ENCODE measurements at places on chromosomes 6 and 20. TPM values are rescaled to one million over a fixed set of nuclear protein-coding genes. Genes with fewer than 3 reads are reported as not detected.

DNA sequence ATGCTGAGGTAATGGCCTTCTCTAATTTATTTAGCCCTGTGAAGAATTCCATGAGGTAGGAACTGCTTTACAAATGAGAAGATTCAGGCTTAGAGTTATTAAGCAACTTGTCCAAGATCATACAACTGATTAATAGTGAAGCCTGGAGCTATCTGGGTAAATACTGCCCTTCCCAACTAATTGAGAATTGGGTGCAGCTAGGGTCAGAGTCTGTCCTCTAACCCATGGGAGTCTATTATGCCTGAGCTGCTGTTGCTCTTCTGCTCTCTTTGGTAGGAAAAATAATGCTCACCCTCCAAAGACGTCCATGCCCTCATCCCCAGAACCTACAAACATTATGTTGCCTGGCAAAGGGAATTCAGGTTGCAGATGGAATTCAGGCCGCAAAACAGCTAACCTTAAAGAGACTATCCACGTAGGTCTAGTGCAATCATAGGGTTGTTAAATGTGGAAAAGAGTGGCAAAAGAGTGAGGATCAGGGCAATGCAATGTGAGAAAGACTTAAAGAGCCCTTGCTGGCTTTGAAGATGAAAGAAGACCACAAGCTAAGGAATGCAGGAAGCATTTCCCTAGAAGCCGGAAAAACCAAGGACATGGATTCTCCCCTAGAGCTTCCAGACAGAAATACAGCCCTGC lies 90.1 kb downstream of the SPTLC3 start:
- DNase-seq: no peak
- H3K27ac ChIP-seq: no peak overlapping the region
- H3K4me3 ChIP-seq: no peak overlapping the region
- H3K4me1 ChIP-seq: no peaks in the 10 kb centered on the region
- H3K36me3 ChIP-seq: no peaks in the 10 kb centered on the region

DNA sequence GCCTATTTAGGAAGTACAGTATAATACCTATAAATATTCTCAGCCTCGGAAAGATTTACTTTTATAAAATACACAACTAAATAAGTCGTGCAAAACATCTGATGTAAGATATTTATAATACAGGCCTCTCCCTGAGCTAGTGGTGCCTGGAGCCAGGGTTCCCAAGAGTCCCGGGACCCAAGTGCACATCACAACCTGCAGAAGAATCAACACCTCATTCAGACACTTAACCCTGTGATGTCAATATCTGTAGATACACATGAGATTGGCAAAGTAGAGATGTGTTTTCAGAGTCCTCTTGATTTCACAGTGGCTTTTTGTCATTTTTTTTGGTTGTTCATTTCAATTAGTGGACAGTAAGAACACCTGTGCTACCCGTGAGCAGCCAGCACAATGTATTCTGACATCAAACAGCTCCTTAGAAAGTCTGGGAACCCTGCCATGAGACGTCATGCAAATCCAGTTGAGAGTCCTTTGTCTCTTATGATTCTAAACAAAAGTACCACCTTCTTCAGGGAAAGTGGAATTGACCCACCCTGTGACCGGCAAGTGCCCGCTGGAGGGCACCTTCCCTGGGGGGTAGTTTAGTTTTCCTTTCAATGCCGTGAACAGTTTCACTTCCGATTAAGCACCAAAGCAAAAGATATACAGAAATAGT lies 101.6 kb downstream of the DACT2 start:
- no peak overlapping the region for H3K4me3 ChIP-seq
- no peaks in the 10 kb centered on the region for H3K27me3 ChIP-seq
- H3K36me3 ChIP-seq: no peaks in the 10 kb centered on the region

GRCh38 chr6:30340589-30341054 lies 4.3 kb upstream of the RPP21 start:
- peaks cover 26% of the 10 kb centered on the region for H3K36me3 ChIP-seq
- no peak overlapping the region for H3K4me3 ChIP-seq
- H3K27me3 ChIP-seq: no peaks in the 10 kb centered on the region
- no peak overlapping the region for H3K27ac ChIP-seq

DNA sequence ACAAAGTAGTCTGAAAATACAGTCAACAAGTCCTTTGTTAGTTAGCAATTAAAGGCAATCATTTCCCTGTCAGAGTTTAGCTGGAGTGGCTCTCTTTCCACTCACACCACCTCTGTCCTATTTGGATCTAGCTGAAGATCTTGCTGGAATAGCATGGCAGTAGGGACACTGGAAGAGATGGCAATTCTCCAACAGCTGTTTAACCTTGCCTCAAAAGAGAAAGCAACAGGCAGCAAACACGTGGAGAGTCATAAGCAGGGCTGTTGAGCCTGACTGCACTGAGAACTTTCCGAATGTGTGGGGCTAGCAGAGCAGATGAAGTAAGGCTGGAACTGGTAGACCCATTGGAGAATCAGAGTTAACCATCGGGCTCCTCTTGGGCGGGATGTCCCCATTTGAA lies 38.0 kb upstream of the PRSS35 start:
- no peaks in the 10 kb centered on the region for H3K36me3 ChIP-seq
- no peaks in the 10 kb centered on the region for H3K27me3 ChIP-seq
- H3K4me1 ChIP-seq: no peaks in the 10 kb centered on the region
- H3K27ac ChIP-seq: no peak overlapping the region

- peaks cover 73% of the 10 kb centered on the region for H3K36me3 ChIP-seq
- DNase-seq: no peak
- H3K27ac ChIP-seq: no peak overlapping the region
- no peaks in the 10 kb centered on the region for H3K27me3 ChIP-seq
- no peak overlapping the region for H3K4me3 ChIP-seq
Measured at GRCh38 chr6:132361101-132361500, 40.2 kb downstream of the MOXD1 start.

- no peak overlapping the region for H3K27ac ChIP-seq
- peak; percentile 86 for DNase-seq
- H3K36me3 ChIP-seq: no peaks in the 10 kb centered on the region
- H3K27me3 ChIP-seq: no peaks in the 10 kb centered on the region
- peaks cover 10% of the 10 kb centered on the region for H3K4me1 ChIP-seq
- H3K4me3 ChIP-seq: no peak overlapping the region
Measured at GRCh38 chr6:105560611-105561066, 157.8 kb upstream of the PREP start.

DNA sequence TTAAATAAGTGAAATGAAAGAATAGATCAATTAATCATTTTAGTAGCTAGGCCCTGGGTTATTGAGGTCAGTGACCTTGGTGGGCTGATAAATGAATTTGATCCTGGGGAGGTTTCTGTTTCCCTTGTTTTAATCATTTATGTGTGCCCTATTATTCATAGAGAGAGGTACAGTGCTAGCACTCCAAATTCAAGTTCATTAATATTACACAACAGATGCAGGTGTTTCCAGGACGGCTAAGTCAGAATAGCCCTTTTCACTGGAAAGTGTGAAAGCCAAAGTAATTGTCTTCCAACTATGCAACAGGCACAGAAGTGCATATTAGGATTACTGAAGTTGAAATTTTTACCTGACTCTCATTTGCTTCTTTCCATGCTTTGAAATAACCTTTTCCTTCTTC lies 61.7 kb upstream of the SGK1 start:
- no peaks in the 10 kb centered on the region for H3K4me1 ChIP-seq
- no peaks in the 10 kb centered on the region for H3K27me3 ChIP-seq
- H3K27ac ChIP-seq: no peak overlapping the region
- no peaks in the 10 kb centered on the region for H3K36me3 ChIP-seq
- DNase-seq: no peak

GRCh38 chr6:156689656-156690055 lies 87.5 kb upstream of the ARID1B start:
- H3K27ac ChIP-seq: no peak overlapping the region
- no peaks in the 10 kb centered on the region for H3K27me3 ChIP-seq
- no peak overlapping the region for H3K4me3 ChIP-seq
- peaks cover 10% of the 10 kb centered on the region for H3K4me1 ChIP-seq
- no peaks in the 10 kb centered on the region for H3K36me3 ChIP-seq
- DNase-seq: no peak

DNA sequence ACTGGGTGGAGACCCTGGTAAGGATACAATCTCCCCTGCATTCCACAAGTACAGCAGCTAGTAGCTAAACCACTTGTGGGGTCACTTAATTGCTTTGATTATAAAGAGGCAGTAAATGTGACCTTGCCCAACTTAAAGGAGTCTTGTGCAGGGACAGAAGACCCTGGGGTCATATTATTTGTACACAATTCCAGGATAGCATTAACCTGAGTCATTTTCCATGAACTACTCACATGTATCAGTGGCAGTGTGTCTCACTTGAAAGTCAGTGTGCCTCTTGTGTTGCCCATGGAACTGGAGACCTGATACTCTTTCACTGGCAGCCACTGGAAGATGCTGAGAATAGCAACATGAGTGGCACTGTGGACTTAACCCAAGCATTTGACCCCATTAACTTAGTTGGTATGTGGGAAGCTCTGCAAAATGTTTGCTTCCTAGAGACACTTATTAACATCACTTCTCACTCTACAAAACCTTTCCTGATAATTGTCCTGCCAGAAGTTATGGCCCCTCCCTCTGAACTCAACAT lies 28.9 kb downstream of the CLIC5 start:
- H3K4me3 ChIP-seq: no peak overlapping the region
- no peaks in the 10 kb centered on the region for H3K4me1 ChIP-seq
- no peaks in the 10 kb centered on the region for H3K36me3 ChIP-seq
- DNase-seq: no peak
- H3K27me3 ChIP-seq: peaks cover 4% of the 10 kb centered on the region
- no peak overlapping the region for H3K27ac ChIP-seq

DNA sequence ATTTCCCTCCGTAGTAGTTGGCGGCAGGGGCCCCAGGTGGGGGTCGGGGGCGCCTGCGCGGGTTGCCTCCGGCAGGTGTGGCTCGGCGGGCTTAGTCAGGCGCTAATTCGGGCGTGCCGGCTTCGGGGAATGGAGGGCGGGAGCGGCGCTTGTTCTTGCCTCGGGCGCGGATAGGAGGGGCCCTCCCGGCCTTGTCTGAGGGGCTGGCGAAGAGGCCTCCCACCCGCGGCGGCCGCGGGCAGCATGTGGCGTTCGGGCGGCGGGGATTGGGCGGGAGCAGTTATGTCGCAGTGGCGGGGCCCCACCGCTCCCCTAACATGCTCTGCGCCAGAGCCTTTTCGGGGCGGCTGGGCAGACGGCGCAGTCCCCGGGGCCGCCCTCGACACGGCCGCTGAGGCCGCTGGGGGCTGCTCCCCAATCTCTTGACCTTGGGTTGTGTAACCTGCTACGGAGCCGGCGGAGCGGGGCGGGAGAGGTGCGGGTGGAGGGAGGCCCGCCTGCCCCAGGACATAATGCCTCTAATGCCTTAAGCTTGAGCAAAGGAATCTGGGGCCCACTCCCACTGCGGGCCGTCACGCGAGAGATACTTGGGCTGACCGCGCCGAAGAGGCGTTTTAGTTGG lies 1.1 kb downstream of the AMD1 start:
- peak overlapping the region; percentile 82 for H3K4me3 ChIP-seq
- no peaks in the 10 kb centered on the region for H3K27me3 ChIP-seq
- H3K4me1 ChIP-seq: peaks cover 43% of the 10 kb centered on the region
- peak overlapping the region; percentile 90 for H3K27ac ChIP-seq

- no peak overlapping the region for H3K4me3 ChIP-seq
- no peaks in the 10 kb centered on the region for H3K36me3 ChIP-seq
- H3K27ac ChIP-seq: no peak overlapping the region
- H3K4me1 ChIP-seq: no peaks in the 10 kb centered on the region
Measured at GRCh38 chr6:151236668-151237401, 2.9 kb upstream of the AKAP12 start.

- H3K27ac ChIP-seq: no peak overlapping the region
- no peaks in the 10 kb centered on the region for H3K27me3 ChIP-seq
- H3K36me3 ChIP-seq: no peaks in the 10 kb centered on the region
- DNase-seq: no peak
- H3K4me3 ChIP-seq: no peak overlapping the region
- no peaks in the 10 kb centered on the region for H3K4me1 ChIP-seq
Measured at GRCh38 chr6:168413018-168413720, 27.8 kb upstream of the SMOC2 start.

- no peaks in the 10 kb centered on the region for H3K36me3 ChIP-seq
- H3K4me1 ChIP-seq: peaks cover 31% of the 10 kb centered on the region
- H3K4me3 ChIP-seq: peak overlapping the region; percentile 66
- DNase-seq: peak; percentile 93
- peak overlapping the region; percentile 93 for H3K27ac ChIP-seq
- no peaks in the 10 kb centered on the region for H3K27me3 ChIP-seq
Measured at GRCh38 chr6:2790588-2791449, 25.6 kb downstream of the WRNIP1 start.

DNA sequence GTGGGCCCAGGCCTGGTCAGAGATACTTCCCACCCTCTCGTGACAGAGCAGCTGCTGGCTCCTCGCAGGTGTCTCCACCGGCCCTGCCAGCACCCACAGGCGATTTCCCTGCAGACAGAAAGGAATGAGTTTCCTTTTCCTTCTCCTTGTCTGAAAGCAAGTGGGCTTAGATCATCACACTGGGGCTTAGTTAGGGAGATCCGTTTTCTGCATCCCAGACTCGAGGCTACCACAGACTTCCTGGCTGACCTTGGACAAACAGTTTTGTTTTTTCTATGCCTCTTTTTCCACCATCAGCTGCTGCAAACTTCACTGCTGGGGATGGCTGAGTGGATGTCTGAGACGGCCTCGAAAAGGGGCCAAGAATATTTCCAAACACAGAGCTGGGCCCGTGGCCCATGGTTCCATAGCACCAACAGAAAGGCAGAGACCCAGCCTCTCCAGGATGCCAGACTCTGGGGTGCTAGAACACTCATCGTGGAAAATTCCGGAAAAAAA lies 86.5 kb downstream of the BANF2 start:
- H3K4me3 ChIP-seq: no peak overlapping the region
- DNase-seq: peak; percentile 60
- H3K4me1 ChIP-seq: 0 out of 2 replicates have a peak, but pooled peaks cover 8% of the 10 kb centered on the region

DNA sequence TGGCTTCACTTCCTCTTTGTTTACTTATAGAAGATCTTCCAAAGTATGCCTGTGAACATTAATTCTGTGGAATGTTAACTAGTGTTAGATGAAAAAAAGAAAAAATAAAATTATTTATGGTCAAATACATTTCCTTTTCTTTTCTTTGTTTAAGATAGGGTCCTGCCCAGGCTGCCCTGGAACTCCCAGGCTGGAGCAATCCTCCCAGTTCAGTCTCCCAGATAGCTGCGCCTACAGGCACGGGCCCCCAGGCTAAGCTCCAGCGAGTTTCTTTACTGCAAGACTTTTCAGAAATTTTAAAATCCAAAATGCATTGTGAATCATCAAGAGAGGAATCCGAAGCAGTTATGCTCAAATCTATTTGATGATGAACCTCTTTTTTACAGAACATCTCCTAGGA lies 39.3 kb upstream of the IL20RA start:
- H3K27ac ChIP-seq: no peak overlapping the region
- H3K4me1 ChIP-seq: no peaks in the 10 kb centered on the region
- no peak overlapping the region for H3K4me3 ChIP-seq
- no peak for DNase-seq
- peaks cover 12% of the 10 kb centered on the region for H3K27me3 ChIP-seq
- H3K36me3 ChIP-seq: no peaks in the 10 kb centered on the region

GRCh38 chr6:157263881-157264397 lies 59.4 kb downstream of the TMEM242 start:
- H3K4me1 ChIP-seq: peaks cover 5% of the 10 kb centered on the region
- H3K27ac ChIP-seq: no peak overlapping the region
- no peak overlapping the region for H3K4me3 ChIP-seq

- H3K36me3 ChIP-seq: no peaks in the 10 kb centered on the region
- no peaks in the 10 kb centered on the region for H3K4me1 ChIP-seq
- no peak overlapping the region for H3K4me3 ChIP-seq
Measured at GRCh38 chr6:51199733-51200260, 381.1 kb downstream of the TFAP2B start.

Gene C6orf15
- not detected for total RNA-seq

Gene ECHDC1
- total RNA-seq: 115 TPM

Gene IL20RA
- not detected for total RNA-seq

Gene PSORS1C2
- total RNA-seq: not detected

Gene UST
- total RNA-seq: 23.3 TPM

Gene TEAD3
- 12.0 TPM for total RNA-seq

Gene BTBD9
- 13.7 TPM for total RNA-seq

Gene PGC
- total RNA-seq: not detected

Gene PACRG
- 0.13 TPM for total RNA-seq

Gene PNLDC1
- not detected for total RNA-seq

Gene MPIG6B
- total RNA-seq: not detected

Gene PRDM13
- not detected for total RNA-seq

Gene MAFB
- 1.8 TPM for total RNA-seq

Gene GATA5
- not detected for total RNA-seq

All from GM23248 (cell line).